Skin of body (tissue), 3 donors: ENCODE measurements at places on chromosomes 2 and 18.

DNA sequence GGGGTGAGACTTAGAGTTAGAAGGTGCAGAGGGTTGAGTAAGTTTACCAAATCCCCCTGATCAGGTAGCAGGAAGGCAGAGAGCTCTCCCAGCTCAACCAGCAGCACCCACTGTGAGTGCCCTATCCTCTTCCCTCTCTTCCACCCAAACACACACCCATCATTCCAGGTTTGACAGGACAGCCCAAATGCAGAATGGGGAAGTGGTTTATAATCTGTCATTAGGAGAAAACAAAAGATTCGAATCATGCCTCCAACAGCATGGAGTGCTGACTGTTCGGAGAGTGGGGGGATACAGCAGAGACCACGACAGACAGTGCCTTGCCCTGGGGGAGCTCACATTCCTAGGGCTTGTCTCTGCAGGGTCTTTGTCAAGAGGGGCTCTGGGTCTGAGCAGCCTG is 11.7 kb downstream of the CXCR2 start:
- no peak for DNase-seq

DNA sequence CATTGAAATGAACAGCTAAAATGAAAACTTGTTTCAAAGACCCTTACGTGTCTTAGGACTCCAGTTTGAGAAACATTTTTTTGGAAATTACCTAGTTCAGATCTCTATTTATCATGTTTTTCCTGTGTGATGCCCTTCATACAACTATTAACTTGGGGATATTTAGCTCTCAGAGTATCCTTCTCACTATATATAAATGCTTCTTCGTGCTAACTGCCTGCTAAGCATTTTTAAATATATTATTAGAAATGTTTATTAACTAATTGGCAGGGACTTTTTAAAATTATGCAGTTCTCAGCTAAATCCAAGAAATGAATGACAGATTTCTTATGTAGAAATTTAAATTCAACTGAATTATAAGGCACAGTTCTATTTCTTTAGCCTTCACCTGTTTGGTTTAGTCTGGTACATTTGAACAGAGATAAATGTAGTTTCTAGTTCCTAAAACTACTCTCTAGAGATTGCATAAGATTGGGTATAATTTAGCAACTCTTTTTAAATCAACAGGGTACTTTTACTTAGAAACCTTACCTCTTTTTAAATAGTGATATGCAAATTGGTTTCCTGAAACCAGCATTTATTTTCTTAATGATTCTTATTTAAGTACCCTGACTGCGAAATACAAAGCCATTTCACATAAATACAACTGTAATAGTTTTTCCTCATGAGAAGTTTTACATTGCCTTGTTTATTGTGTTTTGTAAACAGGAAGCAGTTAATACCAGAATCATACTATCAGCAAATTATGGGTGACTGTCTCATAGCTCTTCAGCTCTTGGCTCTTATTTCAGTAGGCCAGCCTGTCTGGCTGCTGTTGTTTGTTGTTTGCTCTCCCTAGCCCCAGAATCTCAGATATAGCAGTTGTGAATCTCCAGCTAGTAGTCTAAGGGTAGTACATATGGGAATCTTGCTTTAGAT is 140.7 kb downstream of the PTRHD1 start:
- no peak for DNase-seq

GRCh38 chr2:182366628-182367027 is 60.2 kb downstream of the PDE1A start:
- DNase-seq = no peak

DNA sequence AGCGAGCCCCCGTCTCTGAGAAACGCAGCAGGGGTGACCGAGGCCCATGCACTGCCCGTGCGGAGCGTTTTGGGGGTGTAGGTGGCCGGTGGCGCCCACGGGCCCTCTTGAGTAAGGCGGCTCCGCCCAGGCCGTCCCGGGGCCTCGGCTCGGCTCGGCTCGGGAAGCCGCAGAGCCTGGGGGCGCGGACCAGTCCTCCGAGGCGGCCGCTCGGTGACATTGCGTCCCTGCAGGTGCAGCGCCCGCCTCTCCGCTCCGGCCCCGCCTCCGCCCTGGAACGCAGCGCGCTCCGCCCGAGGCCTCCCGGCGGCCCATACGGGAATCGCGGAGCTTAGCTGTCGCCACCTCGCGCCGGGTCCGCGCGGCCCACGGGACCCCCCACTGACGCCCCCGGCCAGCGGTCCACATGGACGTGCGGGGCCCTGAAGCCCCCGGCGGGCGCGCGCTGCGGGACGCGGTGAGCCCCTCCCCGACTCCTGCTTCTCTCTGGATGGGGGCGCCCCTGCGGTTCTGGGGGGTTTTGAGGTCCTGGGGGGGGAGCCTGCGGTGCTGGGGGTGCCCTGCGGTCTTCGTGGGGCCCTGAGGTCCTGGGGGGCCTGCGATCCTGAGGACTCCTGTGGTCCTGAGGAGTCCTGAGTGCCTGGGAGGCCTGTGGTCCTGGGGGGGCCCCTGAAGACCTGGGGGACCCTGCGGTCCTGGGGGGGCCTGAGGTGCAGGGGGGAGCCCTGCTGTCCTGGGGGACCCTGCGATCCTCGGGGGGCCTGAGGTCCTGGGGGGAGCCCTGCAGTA is at the start of gene HSBP1L1:
Gene HSBP1L1 (plus strand): TSS at position 314 of the 789 bp plus-strand sequence. CDS start 93 bp downstream, at position 407.
- no peak for DNase-seq

DNA sequence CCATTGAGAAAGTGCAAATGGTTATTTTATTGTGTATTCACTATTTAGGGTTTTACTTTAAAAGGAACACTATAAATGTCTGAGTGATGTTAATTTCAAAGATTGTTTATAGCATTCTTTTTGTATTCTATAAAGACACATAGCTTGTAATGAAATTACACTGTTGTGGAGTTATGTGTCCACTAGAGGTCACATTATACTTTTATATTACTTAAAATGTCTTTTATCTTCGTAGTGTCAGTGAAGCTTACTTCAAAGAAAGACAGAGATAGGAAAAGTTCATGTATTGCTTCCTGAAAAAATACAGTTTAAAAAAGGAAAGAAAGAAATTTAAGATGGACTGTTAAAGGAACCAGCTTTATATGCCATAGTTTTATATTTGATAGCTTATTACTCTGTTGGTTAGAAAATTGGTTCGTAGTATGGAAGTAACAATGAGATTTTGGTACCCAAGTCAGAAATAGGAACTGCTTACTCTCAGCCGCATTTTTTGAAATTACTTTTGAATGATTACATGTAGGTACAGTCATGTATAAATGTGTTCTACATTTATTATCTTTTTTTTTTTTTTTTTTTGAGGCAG is 20.5 kb downstream of the APLF start:
- DNase-seq = no peak

- DNase-seq = peak; percentile 32
Observed at GRCh38 chr2:127220102-127220767, at the start of gene CYP27C1. Gene CYP27C1 (minus strand): TSS chr2:127220299. CDS start chr2:127220270, 29 bp downstream.

GRCh38 chr2:3487028-3487425 is 32.3 kb downstream of the ADI1 start:
- no peak for DNase-seq

- peak; percentile 61 for DNase-seq
Observed at GRCh38 chr2:14678761-14679160, 46.2 kb downstream of the LRATD1 start.

- DNase-seq = no peak
Observed at GRCh38 chr2:96136129-96136720, 2.1 kb downstream of the ASTL start.

DNA sequence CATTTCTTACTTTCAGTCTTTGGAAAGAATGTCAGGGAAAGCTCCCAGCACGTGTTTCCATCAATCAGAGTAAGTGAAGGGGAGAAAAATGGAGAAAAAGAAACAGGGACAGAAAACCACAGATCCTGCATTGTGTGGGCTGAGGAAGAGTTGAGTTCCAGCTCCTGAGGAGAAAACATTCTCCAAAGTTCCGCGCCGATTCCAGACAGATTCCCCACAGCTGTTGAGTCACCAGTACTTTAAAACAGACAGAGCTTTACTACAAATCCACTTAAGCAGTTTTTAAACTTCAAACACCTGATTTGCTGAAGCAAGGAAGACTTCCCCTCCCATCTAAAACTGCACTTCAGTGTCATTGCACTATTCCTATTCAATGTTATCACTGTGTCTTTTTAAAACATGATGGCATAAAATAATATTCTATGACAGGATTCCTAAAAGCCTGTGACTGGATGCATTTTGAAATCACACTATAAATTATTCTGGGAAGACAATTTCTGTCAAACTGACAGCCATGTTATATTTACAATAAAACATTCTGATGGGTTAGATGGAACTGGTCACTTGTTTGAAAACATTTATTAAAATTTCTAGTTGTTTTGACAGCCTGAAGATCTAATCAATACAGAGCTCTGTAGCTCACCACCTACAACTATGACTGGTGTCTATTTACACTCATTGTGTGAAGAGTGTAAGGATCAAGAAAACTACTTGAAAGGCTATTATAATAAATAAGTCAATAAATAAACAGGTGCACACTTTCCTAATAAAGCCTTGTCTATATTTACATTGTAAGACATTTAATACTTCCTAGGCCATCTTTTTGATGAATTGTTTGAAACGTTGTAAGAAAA is 40.9 kb downstream of the TCF4 start:
- DNase-seq = no peak

- DNase-seq = peak; percentile 4
Observed at GRCh38 chr2:95526360-95527341, 42.1 kb upstream of the TRIM43B start.

DNA sequence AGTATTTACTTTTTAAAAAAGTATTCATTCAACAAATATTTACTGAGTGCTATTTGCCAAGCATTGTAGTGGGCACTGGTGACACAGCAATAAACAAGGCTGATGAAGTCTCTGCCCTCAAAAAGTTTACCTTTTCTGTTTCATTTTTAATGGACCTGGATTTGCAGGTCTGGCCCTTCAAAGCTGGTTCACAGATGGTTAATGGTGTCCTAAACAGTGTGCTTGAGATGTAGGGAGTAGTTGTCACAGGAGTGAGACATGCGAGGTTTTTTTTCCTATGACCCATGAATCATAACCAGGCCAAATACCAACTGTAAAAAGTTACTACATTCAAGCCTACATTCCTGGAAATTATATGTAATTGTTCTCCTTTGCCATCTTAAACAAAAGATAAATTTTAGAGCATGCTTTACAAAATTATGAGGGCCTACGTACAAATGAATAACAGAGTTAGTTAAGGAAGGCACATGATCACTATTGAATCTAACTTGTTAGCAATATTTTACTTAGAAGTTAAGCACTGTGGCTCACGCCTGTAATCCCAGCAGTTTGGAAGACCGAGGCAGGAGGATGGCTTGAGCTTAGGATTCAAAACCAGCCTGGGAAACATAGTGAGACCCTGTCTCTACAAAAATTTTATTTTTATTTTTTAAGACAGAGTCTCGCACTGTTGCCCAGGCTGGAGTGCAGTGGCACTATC is 223.9 kb downstream of the MBD5 start:
- DNase-seq = no peak

- no peak for DNase-seq
Observed at GRCh38 chr18:78778651-78779050, 201.0 kb upstream of the SALL3 start.

DNA sequence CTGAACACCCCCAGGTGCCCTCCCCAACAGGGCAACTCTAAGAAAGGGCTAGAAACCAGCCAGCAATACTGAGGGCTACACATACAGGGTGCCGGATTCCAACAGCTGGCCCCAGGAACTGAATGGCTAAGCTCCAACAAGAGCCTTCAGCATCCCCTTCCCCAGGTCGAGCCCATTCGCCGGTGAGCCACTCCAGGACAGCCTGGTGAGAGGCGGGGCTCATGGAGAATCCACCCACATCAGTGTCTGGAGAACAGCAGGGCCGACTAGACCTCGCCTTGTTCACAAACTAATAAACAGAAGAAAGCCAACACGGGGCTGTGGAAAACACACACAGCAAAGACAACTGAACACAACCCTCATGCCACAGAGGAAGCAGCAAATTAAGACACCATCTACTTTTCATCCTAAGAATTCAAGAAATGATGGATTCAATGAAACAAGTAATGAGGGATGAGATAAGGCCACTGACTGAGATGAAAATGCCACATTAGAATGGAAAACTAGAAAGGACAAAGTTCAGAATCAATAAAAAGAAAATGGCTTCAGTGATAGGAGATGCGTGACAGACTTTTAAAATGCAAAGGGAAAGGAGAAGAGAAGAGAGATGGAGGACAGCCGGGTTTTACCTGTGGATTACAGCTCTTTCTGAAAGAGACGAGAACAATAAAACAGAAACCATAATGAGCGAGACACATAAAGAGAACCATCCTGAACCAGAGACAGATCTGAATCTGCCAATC is 8.2 kb downstream of the PER2 start:
- no peak for DNase-seq

DNA sequence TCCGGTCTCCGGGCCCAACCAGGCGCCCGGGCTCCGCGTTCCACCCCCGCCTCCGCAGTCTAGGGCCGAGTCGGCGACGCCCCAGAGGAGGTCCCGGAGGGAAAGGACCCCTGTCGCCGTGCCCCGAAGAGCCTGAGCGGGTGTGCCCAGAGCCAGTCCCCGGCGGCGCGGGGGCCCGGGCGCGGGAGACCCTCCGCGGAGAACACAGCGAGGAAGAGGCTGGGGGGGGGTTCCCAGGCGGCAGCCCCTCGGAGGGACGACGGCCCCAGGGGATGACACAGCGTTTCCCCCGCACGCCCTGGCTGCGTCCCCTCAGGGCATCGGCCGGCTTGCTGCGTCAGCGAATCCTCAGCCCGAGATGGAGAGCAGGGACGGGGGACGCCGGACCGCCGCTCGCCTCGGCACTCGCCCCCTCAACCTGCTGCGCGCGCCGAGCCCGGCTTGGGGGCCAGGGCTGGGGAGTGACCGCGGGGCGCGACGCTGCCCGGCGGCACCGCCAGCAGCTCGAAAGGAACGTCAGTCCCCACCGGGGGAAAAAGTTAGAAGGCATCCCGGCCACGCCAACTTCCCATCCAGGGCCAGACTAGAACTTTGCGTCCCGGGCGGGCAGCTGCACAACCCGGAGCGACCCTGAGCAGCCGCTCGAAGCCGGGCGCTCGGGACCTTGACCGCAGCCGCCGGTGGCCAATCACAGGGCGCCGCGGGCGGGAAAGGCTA is 711 bp downstream of the SFXN5 start:
- DNase-seq = no peak

DNA sequence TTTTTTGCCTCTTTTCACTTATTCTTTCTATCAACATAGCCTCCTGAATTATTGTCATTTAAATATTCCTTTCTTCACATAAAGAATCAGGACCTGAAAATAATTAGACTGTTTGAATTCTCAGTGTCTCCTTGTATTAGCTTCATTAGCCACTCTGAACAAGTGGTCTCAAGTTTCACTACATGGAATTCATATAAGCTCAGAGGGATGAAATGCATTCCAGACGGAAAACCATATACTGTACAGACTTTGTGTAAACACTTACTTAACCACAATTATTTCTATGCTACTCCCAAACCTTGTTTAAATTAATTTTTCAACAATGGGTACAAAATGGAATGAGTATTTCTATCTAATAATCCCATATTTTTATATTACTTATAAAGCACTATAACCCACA is 53.4 kb downstream of the CHN1 start:
- peak; percentile 76 for DNase-seq

DNA sequence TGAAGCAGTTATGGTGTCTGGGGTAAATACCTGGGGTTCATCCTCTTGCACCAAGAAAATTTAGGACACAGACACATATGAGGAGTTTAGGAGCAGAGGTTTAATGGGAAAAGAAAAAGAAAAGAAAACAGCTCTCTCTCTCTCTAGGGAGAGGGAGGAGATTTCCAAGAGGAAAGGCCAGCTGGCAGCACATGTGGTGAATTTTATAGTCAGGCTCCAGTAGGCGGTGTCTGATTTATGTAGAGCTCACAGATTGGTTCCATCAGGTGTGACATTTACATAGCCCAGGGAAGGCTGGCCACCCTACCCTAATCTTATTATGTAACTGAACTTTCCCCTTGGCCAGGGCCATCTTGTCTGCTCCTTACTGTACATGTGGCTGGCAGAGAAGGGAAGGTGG is 297.5 kb upstream of the RGPD4 start:
- peak; percentile 68 for DNase-seq
